ENCODE measurements at places on chromosomes 5 and 9.

DNA sequence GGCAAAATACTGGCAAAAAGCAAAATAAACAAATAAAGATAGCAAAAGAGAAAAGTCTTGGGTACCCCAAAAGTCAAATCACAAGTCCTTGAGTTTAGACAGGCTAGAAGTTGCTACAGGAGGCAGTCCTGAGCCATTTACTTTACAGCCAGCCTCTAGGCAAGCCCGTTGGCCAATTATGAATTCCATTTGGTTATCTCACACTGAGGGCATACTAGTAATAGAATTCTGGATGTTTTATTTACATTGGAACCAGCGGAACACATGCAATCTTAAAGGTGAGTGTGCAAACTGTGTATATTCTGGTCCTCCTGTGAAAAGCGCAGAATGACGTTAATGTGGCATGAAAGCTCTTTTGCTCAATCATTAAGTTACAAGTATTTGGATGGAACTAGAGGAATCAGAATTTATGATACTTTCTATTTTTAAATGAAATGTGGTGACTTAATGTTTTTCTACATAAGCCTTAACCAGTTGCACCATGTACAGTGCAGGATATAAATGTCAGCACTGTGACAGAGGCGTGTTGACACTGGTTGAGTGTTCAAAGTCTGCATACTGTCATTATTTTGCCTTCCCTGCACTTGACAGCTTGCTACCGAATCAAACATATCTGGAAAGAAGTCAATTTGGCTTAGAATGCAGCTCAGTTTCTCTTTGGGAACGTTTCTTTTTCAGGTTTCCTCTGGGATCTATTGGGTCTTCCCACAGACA, 7.9 kb downstream of the GDNF start:
- no peak for DNase-seq

DNA sequence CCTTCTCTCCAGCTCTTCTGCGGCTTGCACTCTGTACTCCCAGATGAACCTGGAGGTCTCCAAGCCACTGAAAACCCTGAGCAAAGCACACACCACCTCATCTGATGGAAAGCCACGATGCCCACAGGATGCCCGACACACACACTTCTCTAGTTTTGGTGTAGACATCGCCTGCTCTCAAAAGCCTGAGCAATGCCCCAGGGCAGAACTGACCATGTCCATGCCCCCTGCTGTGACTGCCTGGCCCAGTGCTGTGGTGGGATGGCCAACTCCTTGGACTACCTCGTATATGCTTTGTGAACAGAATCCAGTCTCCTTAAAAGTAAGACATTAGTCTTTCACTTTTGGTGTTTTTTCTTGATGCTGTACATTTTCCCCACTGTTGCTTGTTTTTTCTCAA, 81.2 kb downstream of the SPTLC1 start:
- no peak for DNase-seq

GRCh38 chr5:82540301-82540700, 262.1 kb upstream of the RPS23 start:
- DNase-seq, result no peak

- DNase-seq, result no peak
Observed at GRCh38 chr5:10453545-10453944, 11.9 kb downstream of the ROPN1L start.

DNA sequence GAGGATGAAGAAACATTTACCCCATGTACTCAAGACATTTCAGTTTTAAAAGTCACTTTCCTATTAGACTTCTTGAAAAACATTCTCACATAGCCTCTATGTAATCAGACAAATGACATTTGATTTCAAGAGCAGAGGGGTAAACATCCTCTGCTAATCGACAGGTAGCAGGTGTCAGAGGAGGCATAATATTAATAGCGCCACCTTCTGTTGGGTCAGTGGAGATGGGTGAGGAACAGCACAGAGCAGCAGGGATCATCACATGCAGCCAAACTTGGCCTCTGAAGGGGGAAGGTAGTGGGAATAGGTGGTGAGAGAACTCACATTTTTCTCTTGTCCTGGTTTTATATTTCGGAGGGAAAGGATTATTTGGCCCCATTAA, 3.3 kb upstream of the LSM11 start:
- peak; percentile 40 for DNase-seq

DNA sequence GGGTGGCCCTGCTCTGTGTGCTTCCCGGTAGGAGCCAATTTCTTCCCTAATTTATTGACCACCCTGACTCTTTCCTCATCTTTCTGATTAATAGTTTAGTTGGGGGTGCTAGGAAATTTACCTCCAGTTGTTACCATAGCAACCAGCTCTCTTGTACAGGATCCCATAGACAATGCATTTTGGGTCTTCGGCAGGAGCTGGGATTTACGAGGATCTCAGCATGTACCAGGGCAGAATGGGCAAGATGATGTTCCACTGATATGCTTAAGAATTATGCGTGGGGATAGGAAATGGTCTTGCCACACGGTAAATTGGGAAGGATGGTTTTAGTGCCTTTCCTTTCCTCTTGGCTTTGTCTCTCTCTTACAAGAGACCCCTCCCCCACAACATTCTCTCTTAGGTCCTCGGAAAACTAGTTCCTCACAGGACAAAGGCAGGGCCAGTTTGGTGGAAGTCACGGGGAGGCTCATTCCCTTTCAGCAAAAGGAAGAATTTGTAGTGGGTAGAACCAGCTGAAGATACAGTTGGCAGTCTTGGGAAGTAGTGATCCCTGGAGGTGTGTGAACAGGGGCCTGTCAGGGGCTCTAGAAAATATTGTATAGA, 133.4 kb upstream of the SHB start:
- DNase-seq, result no peak

DNA sequence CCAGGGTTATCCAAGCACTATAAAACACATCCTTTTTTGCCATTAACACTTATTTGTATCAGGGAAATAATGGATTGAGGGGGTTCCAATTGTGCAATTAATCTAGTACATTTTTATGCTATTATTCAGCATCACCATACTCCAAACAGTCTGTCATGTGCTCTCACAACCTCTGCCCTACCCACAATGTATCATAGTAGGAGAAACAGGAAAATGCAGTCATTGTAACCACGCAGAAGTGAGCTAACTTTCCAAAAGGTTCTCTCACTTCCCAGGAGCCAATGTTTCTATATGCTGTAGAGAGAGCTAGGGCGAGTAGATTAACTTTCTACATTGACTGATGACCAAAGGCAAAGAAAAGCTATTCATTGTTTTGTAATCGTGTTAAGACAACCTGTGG, 29.8 kb downstream of the DAB2 start:
- DNase-seq, result no peak

- DNase-seq, result no peak
Observed at GRCh38 chr5:88029011-88029410, 239.6 kb downstream of the TMEM161B start.

DNA sequence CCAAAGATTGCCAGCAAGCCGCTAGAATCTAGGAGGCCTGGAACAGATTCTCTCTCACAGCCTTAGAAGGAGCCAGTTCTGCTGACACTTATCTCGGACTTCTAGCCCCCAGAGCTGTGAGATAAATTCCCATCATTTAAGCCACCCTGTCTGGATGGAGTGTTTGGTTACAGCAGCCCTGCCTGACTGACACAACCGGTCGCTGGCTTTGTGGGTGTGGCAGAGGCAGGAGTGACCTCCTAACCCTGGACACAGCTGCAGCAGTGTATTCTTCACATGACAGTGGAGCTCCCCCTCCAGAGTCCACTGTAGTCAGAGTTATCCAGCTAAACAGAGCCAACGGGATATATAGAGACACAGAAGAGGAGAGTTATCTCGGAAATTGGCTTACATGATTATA, 21.2 kb upstream of the IL17B start:
- DNase-seq, result no peak

- DNase-seq, result no peak
Observed at GRCh38 chr5:36720688-36721087, 114.3 kb downstream of the SLC1A3 start.

DNA sequence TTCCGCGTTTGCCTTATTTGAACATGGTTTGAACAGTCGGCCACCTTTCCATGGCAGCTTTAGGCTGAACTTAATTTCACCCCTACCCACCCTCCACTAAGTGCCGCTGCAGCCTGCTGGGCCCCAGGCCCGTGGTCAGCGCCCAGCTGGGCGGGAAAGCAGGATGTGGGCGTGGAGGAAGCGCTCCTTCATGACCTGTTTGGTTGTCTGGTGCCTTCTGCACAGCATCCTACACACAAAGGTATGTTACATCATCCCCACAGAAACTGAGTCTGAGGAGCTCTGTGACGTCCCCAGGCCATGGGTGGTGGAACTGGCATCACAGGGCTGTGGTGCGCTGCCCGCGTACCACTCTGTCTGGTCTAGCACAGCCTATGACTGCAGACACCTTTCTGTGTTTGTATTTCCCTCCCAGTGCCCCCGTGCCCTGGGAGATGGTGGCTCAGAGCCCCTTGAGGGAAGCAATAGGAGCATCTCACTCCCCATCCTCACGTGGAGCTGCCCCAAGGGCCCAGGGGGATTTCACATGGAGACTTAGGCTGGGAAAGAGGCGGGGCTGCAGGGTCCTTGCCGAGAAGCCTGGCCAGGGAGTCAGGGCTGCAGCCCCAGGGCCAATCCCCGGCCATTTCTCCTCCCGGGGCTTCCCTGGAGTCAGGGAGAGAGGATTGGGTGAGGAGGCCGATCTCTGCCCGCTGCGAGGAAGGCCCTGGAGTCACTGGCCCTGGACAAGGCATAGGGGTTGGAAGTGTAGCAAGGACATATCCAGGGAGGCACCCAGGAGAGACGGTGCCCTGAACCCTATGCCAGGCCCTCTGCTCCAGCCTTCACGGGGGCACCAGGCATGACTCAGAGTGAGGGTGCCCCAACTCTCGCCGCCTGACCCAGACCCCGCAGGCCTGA, 37.5 kb upstream of the SUSD3 start:
- no peak for DNase-seq

DNA sequence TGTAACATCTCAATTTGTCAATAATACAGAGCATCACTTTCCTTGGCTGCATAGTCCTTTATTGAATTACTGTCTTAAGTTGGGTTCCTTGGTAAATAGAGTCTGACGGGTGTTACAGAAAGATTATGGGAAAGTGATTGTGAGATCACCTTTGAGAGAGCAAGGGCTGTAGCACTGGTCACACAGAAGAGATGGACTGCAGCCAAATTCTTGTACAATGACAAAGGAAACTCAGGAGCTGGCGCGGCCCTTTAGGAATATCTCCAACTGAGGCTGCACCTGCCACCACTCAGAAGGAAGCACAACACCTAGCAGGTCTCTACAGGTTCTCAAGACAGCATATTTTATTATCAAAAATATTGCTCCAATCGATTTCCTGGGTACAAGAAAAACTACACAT, 350.0 kb upstream of the ISL1 start:
- DNase-seq, result no peak

- no peak for DNase-seq
Observed at GRCh38 chr9:87957839-87958238, 16.5 kb downstream of the CDK20 start.

GRCh38 chr5:135038205-135038812, 4.3 kb upstream of the PITX1 start:
- DNase-seq, result no peak

DNA sequence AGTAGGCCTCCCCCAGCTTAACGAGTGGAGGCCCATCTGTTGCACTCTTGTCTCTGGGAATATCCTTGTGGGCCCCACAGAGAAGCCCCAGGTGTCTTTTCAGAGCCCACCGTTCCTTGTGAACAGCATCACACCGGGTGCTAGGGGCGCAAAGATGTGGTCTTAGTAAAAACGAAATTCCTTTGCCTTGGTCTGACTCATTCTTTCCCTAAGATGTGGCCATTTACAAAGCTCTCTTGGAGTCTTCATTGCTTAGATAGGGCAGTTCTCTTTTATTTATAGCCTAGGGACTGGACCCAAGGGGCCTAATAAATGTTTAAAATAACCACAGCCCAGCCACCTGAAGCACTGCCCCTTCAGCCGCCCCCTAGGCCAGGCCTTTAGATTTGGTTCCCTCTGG, 52.8 kb upstream of the RPL26L1 start:
- peak; percentile 46 for DNase-seq

DNA sequence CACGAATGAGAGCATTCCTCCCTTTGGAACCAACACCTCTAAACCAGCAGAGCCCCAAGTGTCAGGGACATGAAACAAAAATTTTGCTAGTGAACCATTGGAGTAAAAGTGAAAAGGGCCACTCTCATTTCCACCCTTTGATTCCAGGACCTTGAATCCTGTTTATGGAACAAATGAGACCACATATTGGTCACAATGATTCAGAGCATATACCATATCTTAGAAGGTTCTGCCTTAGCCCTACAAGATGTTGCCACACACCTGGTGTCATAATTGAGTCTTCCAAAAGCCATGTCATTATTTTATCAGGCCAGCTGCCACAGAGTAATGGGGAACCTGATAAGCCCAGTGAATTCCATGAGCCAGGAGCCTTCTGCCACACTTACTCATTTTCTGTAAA, 66.3 kb upstream of the ZBTB43 start:
- DNase-seq, result no peak

- DNase-seq, result no peak
Observed at GRCh38 chr5:31066655-31067328, 126.7 kb upstream of the CDH6 start.

GRCh38 chr9:124450241-124450924, at the start of gene ADGRD2:
Gene ADGRD2, plus strand, starts transcription at chr9:124450451. Its CDS starts 1,216 bp downstream, at chr9:124451667.
- no peak for DNase-seq

GRCh38 chr5:112228667-112229066, 190.4 kb downstream of the EPB41L4A start:
- no peak for DNase-seq

DNA sequence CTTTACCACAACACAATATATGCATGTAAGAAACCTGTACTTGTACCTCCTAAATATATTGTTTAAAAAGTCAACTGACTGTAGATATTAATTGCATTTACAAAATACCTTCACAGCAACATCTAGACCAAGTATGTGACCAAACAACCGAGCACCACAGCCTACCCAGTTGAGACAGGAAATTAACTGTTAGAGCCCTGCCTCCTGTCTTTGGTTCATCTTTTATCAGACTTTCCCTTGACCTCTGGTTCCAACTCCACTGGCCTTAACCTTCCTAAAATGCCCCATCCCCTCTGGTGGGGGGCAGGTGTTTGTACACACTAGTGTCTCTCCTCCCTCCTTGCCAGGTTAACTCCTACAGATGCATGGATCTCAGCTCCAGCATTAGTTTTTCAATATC, 155.0 kb upstream of the PANK3 start:
- DNase-seq, result no peak

- peak; percentile 33 for DNase-seq
Observed at GRCh38 chr9:89919171-89919681, 314.4 kb downstream of the GADD45G start.

All from GM12891 (cell line).